ENCODE measurements at places on chromosomes 11 and 22. TPM values are rescaled to one million over a fixed set of nuclear protein-coding genes. Genes with fewer than 3 reads are reported as not detected.

The OR5M10 gene
- polyA plus RNA-seq = not detected

The DERL3 gene
- polyA plus RNA-seq = 0.58 TPM

The RFPL1 gene
- not detected for polyA plus RNA-seq

The TST gene
- 108 TPM for polyA plus RNA-seq

The CASP1 gene
- 39.4 TPM for polyA plus RNA-seq

The RPUSD4 gene
- polyA plus RNA-seq = 10.9 TPM

The OR2D2 gene
- not detected for polyA plus RNA-seq

The BTG4 gene
- polyA plus RNA-seq = not detected

The ART5 gene
- not detected for polyA plus RNA-seq

The KCNE3 gene
- 4.6 TPM for polyA plus RNA-seq

The TIGD3 gene
- 0.16 TPM for polyA plus RNA-seq

The FAT3 gene
- polyA plus RNA-seq = 0.11 TPM

The NEFH gene
- polyA plus RNA-seq = 0.16 TPM

The TRIM51 gene
- not detected for polyA plus RNA-seq

The CDC42BPG gene
- 17.5 TPM for polyA plus RNA-seq

The FOSL1 gene
- 39.6 TPM for polyA plus RNA-seq

The NXPE4 gene
- not detected for polyA plus RNA-seq

The TEAD1 gene
- polyA plus RNA-seq = 10.4 TPM

The OR52I2 gene
- not detected for polyA plus RNA-seq

The UQCC3 gene
- 16.5 TPM for polyA plus RNA-seq

The PIWIL4 gene
- 0.88 TPM for polyA plus RNA-seq

The ADAMTS15 gene
- 0.61 TPM for polyA plus RNA-seq

The IFITM10 gene
- 1.1 TPM for polyA plus RNA-seq

The NLRP14 gene
- not detected for polyA plus RNA-seq

The ANO3 gene
- polyA plus RNA-seq = 0.01 TPM

The HBG2 gene
- not detected for polyA plus RNA-seq

The SAA1 gene
- polyA plus RNA-seq = 15.7 TPM

The CBLIF gene
- polyA plus RNA-seq = 0.07 TPM

The P2RY2 gene
- 26.0 TPM for polyA plus RNA-seq

The TRPM5 gene
- 0.01 TPM for polyA plus RNA-seq

The CCDC81 gene
- polyA plus RNA-seq = 0.31 TPM

The SLC39A13 gene
- polyA plus RNA-seq = 14.3 TPM

The DEFB131B gene
- not detected for polyA plus RNA-seq

The STARD10 gene
- polyA plus RNA-seq = 65.8 TPM

The OR6T1 gene
- not detected for polyA plus RNA-seq

The ANO1 gene
- 5.5 TPM for polyA plus RNA-seq

The COMT gene
- 178 TPM for polyA plus RNA-seq

The AP5B1 gene
- 10.9 TPM for polyA plus RNA-seq

All from esophagus (tissue), 2 donors.